ENCODE measurements at places on chromosomes 7 and 10. TPM values are rescaled to one million over a fixed set of nuclear protein-coding genes. Genes with fewer than 3 reads are reported as not detected.

The SSBP1 gene
- 212 TPM for polyA plus RNA-seq

DNA sequence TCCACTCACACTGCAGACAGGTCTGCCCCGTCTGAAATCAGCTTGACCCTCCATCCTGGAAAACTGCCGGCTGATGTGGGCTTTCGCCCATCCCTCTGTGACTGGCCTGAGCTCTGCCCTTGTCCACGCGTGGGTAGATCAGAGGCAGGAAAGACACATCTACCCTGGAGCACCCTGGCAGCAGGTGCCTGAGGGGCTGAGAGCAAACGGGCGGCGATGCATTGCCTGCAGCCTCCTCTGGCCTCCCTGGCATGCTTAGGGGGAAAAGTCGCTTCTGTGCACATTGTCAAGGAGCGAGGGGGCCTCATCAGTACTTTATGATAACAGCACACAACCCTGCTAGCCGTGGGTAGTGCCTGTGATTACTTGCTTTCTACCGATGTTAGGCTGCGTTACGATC lies 109.4 kb downstream of the ADARB2 start:
- no peak overlapping the region for H3K27ac ChIP-seq
- H3K4me1 ChIP-seq, result no peaks in the 10 kb centered on the region
- no peaks in the 10 kb centered on the region for H3K27me3 ChIP-seq
- no peaks in the 10 kb centered on the region for H3K36me3 ChIP-seq

GRCh38 chr7:80848841-80849240 lies 70.0 kb downstream of the SEMA3C start:
- no peaks in the 10 kb centered on the region for H3K27me3 ChIP-seq
- H3K4me3 ChIP-seq, result no peak overlapping the region
- H3K36me3 ChIP-seq, result peaks cover 5% of the 10 kb centered on the region
- H3K27ac ChIP-seq, result no peak overlapping the region

DNA sequence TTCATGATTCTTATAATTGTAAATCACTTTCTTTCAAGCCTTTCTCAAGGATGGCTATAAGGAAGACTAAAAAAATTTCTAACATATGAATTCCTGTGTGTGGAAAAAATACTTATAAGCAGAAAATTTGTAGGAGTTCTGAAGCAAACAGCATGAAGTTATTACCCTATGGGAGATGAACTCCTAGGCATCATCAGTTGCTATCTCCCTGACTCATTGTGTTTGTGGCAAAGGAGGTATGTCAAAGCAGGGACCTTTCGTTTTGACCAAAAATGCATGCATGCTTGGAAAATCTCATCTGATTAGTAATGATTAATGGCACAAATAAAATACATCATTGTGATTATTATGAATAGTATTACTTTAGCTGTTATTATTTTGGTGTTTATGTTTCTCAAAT lies 59.4 kb downstream of the CALCR start:
- no peak for DNase-seq
- H3K4me3 ChIP-seq, result no peak overlapping the region
- H3K4me1 ChIP-seq, result no peaks in the 10 kb centered on the region

GRCh38 chr10:29970012-29970396 lies 89.4 kb downstream of the JCAD start:
- H3K27me3 ChIP-seq, result no peaks in the 10 kb centered on the region
- no peak for DNase-seq
- H3K4me3 ChIP-seq, result no peak overlapping the region
- no peaks in the 10 kb centered on the region for H3K36me3 ChIP-seq

- H3K36me3 ChIP-seq, result no peaks in the 10 kb centered on the region
- no peak overlapping the region for H3K4me3 ChIP-seq
- no peak for DNase-seq
- no peaks in the 10 kb centered on the region for H3K27me3 ChIP-seq
- peaks cover 6% of the 10 kb centered on the region for H3K4me1 ChIP-seq
These were observed 143.8 kb downstream of the TES start for GRCh38 chr7:116354171-116354545.

- H3K27ac ChIP-seq, result no peak overlapping the region
- H3K27me3 ChIP-seq, result peaks cover 10% of the 10 kb centered on the region
- DNase-seq, result no peak
- no peak overlapping the region for H3K4me3 ChIP-seq
- H3K4me1 ChIP-seq, result no peaks in the 10 kb centered on the region
These were observed 138.9 kb upstream of the AHR start for GRCh38 chr7:17159500-17160037.

GRCh38 chr7:87767827-87768226 lies 108.3 kb downstream of the SLC25A40 start:
- H3K36me3 ChIP-seq, result no peaks in the 10 kb centered on the region
- no peaks in the 10 kb centered on the region for H3K4me1 ChIP-seq
- no peak overlapping the region for H3K4me3 ChIP-seq
- no peak for DNase-seq
- no peaks in the 10 kb centered on the region for H3K27me3 ChIP-seq
- H3K27ac ChIP-seq, result no peak overlapping the region

DNA sequence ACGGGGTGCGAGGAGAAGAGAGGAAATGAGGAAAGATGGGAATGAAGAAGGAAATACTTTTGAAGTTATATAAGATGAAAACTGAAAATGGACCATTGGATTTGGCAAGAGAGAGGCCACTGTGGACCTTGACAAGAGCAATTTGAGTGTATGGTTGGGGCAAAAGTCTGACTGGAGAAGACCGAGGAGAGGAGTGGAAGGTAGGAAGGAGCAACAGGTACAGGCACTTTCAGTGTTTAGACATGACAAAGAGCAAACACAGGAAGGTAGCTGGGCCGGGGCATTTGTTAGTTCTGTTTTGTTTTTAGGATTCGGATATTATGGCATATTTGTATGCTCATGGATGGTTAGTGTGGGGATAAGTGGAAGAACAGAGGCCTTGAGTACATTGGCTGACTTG lies 99.4 kb downstream of the TAF3 start:
- H3K4me1 ChIP-seq, result no peaks in the 10 kb centered on the region
- H3K4me3 ChIP-seq, result no peak overlapping the region
- no peaks in the 10 kb centered on the region for H3K36me3 ChIP-seq
- H3K27ac ChIP-seq, result no peak overlapping the region
- H3K27me3 ChIP-seq, result no peaks in the 10 kb centered on the region

DNA sequence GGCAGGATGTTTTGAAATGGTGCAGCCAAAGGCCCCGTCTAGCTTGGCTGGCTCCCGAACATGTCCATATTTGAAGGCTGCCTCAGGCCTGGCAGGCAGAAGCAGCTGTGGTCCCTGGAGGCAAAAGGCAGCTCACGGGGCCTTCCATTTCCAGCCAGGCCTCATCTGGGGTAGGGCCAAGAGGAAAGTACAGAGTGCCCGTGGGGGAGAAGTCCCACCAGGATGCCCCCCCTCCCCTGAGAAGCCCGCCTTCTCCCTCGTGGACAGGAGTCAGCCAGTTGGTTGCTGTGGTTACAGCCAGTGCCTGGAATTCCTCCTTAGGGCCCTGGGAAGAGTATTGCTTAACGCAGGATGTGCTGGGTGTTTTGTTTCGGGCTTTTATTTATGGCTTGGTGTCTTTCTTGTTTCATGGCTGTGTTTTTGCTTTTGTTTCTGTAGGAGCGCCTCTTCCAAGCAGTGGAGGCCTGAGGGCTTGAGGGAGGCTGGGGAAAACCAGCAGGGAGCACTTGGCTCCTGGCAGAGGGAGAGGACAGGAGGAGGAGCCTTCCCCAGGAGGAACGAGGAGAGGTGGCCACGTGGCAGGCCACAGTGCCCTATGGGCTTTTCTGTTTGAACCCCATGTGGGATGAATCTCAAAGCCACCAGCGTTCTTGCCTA lies 45.4 kb downstream of the CHST3 start:
- peak; percentile 84 for DNase-seq
- H3K4me1 ChIP-seq, result peaks cover 13% of the 10 kb centered on the region
- H3K27me3 ChIP-seq, result no peaks in the 10 kb centered on the region
- H3K36me3 ChIP-seq, result peaks cover 11% of the 10 kb centered on the region

DNA sequence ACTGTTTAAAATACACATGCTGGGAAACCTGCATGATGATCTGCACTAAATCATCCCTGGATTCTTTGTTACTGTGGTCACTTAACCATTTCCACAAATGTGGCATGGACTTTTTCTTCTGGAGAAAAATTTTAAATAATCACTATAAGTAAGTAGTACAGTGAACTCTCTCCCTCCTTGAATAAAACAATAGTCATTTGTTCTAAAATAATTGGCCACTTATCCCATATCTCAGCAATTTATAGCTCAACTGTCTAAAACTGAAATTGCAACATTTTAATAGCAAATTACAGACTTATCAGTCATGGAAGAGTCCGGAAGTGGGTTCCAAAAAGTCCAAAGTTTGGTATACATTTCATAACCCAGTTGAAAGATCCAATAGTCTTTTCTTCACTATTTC lies 90.9 kb downstream of the MTERF1 start:
- H3K36me3 ChIP-seq, result no peaks in the 10 kb centered on the region
- H3K4me1 ChIP-seq, result no peaks in the 10 kb centered on the region
- H3K27ac ChIP-seq, result no peak overlapping the region
- no peak overlapping the region for H3K4me3 ChIP-seq
- H3K27me3 ChIP-seq, result no peaks in the 10 kb centered on the region
- DNase-seq, result no peak
